ENCODE measurements at places on chromosomes 2 and 18.
A peak's percentile ranks its signal among the peaks of the same experiment; 100 is the strongest.

DNA sequence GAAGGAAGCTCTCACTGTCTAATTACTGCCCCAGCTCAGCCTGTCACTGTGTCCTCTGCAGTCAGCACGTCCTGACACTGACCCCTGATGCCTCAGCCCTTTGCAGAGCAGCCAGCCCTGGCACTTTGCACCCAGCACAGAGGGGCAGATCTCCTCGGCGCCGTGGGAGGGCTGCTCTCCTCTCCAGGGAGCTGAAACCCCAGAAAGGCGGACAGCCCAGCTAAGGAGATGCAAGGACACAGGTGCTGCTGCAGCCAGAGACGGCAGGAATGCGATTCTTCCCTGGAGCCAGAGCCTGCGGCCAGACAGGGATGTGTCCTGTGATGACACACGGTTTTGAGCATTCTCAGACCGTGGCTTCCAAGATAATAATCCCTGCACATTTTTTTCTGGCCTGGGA, 34.5 kb upstream of the SIX3 start:
- DNase-seq = no peak

GRCh38 chr2:147424766-147425165, 420.1 kb upstream of the ACVR2A start:
- DNase-seq = no peak

GRCh38 chr2:172415865-172416183, 11.6 kb upstream of the ITGA6 start:
- DNase-seq = no peak

GRCh38 chr18:10705786-10706185, 180.0 kb downstream of the NAPG start:
- DNase-seq = no peak

- DNase-seq = peak; percentile 25
These were observed 30.9 kb downstream of the STK39 start for GRCh38 chr2:168216351-168217005.

DNA sequence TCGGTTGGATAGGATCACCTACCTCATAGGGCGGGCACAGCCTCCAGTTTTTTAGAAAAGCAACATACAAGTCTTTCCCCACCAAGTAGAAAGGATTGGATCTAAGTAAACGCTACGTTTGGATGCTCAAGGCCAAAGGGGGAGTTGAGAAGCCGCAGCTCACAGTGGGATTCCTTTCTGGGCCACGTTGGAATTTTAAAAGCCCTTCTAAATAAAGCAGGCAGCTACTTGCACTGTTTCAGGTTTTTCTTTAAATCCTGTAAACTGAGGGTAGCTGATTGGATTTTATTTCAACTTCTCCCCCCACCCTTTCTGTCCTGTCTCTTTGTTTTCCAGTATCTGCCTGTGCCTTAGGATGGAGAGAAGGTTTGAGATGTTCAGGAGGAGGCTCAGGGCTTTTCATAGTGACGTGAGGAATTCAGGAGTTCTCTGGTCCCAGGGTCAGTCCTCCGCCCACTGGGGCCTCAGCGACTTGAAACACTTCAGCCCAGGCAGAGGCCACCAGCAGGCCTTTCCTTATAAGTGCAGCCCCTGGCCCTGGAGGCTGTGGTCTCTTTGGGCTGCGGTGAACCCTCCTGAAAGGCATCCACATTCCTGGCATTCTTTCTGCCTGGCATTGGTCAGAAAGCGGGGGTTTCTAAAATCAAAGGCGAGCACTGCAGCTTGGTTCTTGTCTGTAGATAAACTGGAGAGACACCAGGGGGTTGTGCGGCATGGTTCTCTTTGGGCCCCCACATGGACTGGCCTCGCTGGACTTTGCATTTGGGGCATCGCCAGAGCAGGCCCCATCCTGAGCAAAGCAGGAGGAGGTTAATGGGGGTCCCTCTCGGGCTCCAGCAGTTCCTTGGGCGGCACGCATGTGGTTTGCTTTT, 44.5 kb downstream of the SH3BP4 start:
- DNase-seq = peak; percentile 74

GRCh38 chr2:60567919-60568768, 14.7 kb upstream of the BCL11A start:
- DNase-seq = no peak

GRCh38 chr2:1642993-1643619, 101.2 kb downstream of the PXDN start:
- DNase-seq = no peak

GRCh38 chr2:107393516-107393915, 433.2 kb upstream of the RGPD4 start:
- DNase-seq = no peak

DNA sequence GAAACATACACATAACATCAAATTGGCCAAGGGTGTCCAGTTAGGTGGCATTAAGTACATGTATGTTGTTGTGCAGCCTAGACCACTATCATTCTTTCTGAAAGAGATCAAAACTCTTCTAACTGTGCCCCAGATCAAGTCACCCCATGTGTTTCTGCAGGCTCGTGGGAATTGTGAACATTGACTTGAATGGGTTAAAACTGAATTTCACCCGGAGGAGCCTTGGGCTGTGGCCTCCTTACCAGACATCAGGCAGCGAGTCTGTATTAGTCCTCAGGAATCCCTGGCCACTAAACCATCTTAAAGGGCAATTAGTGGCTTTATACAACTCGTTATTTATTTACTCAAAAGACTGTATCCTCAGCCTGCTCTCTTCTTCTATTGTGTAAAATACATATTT, 149.0 kb upstream of the REV1 start:
- no peak for DNase-seq

DNA sequence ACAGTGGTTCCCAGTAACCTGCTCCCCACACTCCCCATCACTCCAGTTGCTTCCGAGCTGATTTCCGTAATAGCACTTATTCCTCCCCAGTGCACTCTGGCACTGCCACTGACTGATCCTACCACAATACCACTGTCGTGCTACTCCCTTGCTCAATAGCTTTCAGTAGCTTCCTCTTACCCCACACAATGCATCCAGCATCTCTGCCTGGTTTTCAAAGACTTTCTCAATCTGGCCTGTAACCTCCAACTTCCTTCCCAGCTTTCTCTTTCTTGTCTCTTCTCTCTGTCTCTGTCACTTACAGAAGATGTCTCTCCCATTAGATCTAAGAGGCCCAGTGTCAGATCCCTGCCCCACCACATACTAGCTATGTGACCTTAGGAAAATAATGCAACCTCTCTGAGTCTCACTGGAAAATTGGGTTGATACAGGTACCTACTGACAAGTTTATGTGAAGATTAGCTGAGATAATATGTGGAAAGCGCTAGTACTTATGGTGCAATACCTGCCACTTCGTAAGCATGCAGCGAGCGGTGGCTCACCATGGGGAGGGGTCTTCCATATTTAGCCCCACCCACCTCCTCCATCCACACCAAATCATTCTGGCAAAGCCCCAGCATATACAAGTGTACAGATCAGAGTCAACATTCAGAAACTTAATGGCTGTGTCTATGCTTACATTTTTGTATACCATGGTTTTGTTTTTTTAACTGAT, 36.7 kb downstream of the SFXN5 start:
- no peak for DNase-seq

- no peak for DNase-seq
These were observed 73.5 kb downstream of the FIGN start for GRCh38 chr2:163662141-163662780.

DNA sequence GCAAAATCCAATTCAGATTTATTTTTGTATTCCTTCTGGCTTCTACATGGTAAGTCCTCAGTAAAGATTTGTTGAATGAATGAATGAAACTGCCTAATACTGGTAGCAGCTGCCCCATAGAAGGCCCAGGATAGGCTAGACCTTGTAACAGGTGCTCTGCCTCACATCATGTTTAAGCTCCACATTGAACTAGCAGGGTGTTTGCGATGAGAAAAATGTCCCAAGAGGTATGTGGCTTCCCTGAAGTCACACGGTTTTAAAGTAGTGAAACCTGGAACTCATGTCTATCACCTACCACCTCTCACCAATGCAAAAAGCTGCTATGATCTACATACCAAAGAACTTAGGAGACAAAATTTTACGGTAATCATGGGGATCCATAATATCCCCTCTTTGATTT, 765 bp upstream of the LHCGR start:
- DNase-seq = no peak

- DNase-seq = no peak
These were observed 38.0 kb downstream of the KYNU start for GRCh38 chr2:142915502-142915901.

- no peak for DNase-seq
These were observed 143.4 kb downstream of the CYRIA start for GRCh38 chr2:16522031-16522831.

DNA sequence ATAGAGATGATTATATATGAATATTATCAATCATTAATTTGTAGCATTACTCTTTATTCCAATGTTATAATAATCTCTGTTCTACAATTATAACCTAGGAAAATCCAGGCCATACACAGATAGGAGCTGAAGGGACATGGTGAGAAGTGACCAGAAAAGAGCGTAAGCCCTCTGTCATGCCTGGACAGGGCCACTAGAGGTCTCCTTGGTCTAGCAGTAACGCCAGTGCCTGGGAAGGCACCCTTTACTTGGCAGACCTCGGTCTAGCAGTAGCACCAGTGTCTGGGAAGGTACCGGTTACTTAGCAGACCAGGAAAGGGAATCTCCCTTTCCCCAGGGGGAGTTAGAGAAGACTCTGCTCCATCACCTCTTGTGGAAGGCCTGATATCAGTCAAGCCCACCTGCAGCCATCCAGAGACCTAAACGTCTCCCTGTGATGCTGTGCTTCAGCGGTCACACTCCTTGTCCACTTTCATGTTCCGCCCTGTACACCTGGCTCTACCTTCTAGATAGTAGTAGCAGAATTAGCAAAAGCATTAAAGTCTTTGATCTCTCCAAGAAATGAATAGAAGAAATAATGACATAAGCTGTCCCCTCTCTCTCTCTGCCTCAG, 447.5 kb upstream of the FSIP2 start:
- peak; percentile 16 for DNase-seq

- DNase-seq = no peak
These were observed 3.7 kb upstream of the HES6 start for GRCh38 chr2:238243496-238244076.

- no peak for DNase-seq
These were observed 162.3 kb downstream of the TCF4 start for GRCh38 chr18:55425698-55426097.

GRCh38 chr2:222058819-222059445, 239.9 kb downstream of the PAX3 start:
- DNase-seq = no peak

GRCh38 chr2:202079310-202079709, 6.3 kb downstream of the KIAA2012 start:
- no peak for DNase-seq

DNA sequence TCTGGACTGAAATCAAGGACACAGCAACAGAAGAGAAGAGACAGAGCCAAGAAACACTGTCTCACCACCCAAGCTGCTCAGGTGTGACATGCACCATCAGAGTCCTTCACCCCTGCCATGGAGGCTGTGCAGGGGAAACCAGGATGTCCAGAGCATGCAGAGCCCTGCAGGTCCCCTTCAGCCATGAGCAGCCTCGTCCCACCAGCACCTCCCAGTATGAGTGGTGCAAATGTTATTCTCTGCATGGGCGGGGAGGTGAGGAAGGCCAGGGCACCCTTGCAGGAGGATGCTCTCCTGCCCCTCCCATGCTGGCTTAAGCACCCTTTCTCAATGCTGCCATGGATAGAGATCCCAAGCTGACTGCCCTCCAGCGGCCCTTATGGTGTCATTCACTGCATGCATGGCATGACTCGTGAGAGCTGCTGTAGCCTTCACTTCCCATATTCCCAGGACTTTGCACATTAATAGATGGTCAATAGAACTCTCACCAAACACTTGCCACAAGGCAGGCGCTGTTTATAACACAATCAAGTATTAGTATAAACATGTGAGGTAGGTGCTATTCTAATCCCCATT, 171.0 kb downstream of the ANAPC1 start:
- no peak for DNase-seq

Data from SW480 (cell line).